RPMI8226 (cell line): ENCODE measurements at places on chromosomes 6 and 20.

- DNase-seq = no peak
Observed at GRCh38 chr6:146948790-146949342, 255.4 kb upstream of the STXBP5 start.

DNA sequence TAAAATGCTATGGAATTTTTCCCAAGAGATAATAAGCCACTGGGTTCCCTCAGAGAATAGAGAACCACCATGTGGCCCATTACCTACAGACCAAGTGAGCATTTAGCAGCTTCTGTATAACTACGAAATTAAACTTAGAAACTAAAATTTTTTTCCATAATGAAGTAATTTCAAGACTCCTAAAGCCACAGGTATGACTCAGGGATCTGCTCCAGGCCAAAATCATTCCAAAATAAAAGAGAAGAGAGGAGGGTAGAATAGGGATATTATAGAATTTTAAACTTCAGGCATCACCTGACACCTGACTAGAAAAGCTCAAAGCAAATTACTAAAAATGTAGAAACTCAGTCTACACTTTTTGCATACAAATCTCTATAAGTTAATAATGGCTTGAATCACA lies 108.9 kb upstream of the DST start:
- no peak for DNase-seq

DNA sequence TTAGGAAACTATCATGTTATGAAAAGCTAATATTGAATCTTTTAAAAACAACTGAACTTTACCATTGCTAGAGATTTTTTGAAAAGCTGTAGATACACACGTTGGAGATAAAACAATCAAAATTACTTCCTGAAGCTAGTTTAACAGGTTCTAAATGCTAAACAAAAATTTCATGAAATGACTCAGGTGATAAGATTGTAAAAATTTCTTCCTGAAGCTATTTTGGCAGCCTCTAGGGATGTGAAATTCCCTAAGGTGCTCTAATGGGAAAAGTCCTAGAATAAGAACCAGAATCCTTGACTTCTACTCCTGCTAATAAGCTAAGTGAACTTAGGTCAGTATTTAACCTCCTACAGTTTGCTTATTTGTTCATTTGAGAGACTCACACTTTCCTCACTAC lies 8.5 kb downstream of the GCM2 start:
- DNase-seq = no peak

DNA sequence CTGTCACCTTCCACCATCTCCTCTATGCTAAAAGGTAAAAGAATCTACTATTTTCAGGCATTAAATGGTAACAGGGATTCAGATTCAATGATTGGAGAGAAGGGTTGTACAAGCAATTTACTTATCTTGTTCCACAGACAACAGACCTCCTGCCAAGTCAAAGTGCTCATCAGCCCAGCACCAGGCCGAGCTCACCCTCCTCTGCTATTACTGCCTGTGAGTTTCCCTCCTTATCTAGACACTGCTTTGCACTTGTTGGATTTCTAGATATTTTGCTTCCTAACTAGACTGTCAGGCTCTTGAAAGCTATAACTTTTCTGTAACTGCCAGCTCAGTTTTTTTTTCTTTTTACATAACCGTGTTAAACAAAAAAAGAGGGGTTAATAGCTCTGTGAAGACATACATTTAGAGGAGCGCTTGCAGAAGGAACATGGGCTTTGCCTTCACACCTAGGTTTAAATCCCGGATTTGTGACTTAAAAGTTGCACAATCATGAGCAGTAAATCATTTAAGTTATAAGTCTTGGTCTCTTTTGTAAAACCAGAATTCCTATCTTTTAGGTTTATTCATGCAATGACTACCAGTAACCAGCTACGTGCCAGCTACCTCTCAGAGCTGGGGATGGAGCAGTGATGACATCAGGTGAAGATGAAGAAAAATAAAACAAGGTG lies 1.1 kb upstream of the FAM162B start:
- DNase-seq = no peak

GRCh38 chr6:122719176-122719575 lies 60.3 kb upstream of the FABP7 start:
- DNase-seq = no peak

DNA sequence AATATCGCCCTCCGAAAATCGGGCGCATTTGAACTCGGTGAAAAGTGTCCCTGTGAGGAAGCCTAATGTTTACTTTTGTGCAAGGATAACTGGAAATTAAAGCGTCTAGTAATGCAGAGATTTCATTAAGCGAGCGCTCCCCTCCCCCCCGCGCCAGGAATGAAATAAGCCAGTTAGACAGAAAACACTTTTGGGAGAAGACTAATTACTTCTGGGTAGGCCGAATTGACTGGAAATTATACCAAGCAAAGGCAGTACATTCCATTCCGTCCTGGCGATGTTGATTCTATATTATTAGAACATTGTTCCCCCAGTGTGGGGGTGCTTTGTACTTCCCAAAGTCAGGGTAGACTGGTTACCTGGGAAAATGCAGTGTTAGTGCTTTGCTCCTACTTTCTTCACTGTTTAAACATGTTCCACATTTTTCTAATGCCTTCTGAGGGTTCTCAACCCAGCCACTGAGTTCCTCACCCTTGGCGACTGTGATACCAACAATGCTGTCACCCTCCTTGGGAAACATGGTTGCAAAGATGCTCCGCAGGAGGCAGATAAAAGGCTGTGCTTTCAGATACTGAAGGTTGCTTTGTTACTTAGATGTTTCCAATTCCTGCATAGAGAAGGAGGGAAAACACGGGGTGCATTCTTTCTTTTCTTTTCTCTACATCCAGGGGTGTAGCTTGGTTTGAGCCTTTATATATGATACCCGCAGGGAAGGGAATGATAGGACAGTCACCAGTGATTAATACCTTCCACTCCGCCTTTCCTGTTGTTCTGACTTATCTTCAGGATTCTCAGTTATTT lies 2.6 kb downstream of the GJA1 start:
- no peak for DNase-seq

DNA sequence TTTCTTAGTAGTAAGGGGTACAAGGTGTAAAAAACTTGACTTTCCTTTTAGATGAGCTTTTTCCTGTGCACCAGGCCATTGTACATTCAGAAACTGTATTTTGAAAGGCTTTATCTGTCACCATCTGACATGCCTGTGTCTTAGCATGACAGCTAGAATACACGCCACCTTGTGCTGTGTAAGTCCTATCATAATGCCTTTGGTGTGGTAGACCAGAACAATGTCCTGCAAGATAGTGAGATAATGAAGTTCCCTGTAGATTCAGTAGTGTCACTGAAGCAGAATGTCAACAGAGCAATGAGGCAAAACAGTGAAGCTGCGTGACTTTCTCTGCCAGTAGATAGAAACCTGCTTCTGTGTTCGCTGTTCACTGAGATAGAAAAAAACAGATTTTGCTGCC lies 105.8 kb downstream of the JAG1 start:
- DNase-seq = no peak

DNA sequence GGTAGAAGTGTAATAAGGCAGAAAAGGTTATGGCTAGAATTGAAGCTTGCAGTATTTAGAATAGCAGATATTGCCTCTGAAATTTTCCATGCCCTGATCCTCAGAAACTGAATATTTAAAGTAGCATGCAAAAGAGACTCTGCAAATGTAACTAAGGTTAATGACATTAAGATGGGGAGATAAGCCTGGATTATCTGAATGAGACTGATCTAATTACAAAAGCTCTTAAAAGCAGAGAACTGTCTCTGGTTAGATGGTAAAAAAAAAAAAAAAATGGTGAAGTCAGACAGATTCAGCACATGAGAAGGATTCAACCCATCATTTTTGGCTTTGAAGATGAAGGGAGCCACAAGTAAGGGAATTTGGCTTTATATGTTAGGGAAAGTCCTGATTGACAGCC lies 503.7 kb upstream of the IRAK1BP1 start:
- no peak for DNase-seq

DNA sequence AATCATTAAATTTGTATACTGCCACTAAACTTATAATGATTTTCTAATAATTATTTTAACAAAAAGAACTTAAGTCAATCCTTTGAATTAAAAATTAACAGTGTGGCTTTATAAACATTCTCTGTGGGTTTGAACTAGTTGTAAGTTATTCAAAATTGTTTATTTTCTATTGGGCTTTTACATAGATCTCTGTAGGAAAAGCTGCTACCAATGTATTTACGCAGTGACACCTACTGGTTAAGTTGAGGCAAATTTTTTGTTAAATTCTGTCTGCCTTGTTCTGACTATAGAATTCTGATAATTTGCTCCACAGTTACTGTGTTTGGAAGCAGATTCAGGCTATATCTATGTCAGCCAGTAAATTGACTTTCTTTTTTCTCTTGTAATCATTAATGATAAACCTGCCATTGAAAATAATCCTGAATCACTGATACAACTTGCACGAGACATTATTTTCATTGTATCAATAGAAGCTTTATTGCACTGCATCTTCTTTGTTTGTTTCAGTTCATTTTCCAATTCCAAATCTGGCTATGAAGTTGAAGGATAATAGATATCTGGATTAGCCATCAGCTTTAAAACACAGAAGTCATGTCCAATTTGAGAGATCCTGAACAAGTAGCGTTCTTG lies 66.0 kb upstream of the UTRN start:
- DNase-seq = peak; percentile 31

DNA sequence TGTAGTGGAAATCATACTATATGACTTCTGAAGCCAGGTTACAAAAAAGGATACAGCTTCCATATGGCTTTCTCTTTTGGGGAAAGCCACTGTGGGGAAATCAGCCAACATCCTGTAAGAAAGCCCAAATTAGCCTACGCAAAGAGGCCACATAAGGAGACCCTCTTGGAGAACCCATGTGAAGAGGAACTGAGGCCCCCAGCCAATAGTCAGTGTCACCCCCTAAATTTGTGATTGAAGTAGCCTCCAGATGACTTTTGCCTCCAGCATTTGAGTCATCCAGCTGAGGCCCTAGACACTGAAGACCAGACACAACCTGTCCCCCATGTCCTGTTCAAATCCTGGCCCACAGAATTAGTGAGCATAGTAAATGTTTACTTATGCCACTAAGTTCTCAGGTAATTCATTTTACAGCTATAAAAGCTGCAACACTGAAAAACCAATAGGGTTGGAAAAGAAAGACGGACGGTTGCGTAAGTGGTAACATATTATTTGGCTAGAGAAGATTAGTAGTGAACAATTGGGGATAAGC lies 60.4 kb downstream of the HMGCLL1 start:
- no peak for DNase-seq
